Frontal cortex (tissue), 4 donors: ENCODE measurements at places on chromosomes 7 and 10.

DNA sequence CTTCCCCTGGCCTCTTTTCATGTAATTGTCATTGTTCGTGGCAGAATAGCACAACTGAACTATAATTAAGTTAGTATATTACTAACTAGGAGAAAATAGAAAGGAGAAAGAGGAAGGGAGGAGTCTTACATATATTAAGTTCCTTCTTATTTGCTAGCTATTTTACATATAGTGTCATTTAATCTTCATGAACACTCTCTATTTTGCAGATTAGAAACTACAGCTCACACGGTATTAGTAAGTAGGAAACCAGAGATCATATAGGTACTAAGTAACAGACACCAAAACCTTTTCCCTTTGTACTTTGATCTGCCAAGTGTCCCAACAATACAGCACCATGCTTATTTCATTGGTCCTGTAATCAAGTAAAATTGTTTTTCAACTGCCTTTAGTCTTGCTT is 202.4 kb upstream of the HPS1 start:
- no peak for DNase-seq

DNA sequence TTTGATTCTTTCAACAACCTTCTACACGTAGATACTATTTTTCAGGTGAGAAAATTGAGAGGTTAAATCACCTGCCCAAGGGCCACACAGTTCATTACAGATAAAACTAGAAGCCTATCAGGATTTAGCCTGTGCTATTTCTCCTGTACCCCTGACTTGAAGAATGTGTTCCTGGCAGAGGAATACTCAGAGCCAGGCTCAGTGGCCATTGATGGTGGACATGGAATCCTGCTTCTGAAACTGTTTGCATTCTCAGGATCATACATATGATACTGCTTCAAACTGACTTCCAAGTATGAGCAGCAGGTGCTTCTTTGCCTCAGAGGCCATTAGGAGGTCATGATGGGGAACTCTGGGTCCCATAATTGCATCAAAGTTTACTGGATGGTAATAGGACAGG is 348.6 kb downstream of the ADRA2A start:
- no peak for DNase-seq

GRCh38 chr7:82194016-82194643 is 249.4 kb downstream of the CACNA2D1 start:
- DNase-seq = no peak

DNA sequence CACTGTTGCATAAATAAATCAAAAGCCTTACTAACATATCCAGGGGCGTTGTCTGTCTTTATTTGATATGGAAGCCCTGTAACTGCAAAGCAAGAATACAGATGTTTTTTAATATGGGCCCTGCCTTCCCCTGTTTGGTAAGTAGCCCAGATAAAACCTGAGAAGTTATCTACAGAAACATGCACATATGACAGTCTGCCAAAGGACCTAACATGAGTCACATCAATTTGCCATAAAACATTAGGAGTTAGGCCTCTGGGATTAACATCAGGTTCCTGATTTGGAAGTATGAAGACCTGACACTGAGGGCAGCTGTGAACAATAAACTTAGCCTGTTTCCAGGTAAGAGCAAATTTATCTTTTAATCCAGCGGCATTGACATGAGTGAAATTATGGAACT is 1588.8 kb downstream of the REEP3 start:
- DNase-seq = no peak

- DNase-seq = no peak
Observed at GRCh38 chr7:68678196-68678595, 920.1 kb upstream of the AUTS2 start.

- DNase-seq = no peak
Observed at GRCh38 chr7:4186513-4186780, 495.6 kb upstream of the FOXK1 start.

GRCh38 chr10:803041-803741 is 113.7 kb upstream of the DIP2C start:
- no peak for DNase-seq

DNA sequence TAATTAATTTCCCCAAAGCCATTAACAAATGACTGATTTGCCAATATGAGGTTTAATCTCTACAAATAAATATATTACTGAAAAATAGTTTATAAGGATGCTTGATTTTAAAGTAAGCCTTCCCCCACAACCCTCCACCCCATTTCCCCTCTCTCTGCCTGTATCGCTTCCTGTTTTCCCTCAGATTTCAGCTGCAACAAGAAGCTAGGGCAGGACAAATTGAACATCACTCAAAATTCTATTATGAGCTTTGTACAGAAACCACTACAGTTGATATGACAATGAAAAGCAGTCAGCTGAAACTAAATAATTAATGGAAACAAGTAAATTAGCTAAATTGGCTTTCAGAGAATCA is 109.0 kb upstream of the SP4 start:
- DNase-seq = no peak

- DNase-seq = no peak
Observed at GRCh38 chr7:151853896-151854719, 22.8 kb downstream of the PRKAG2 start.

DNA sequence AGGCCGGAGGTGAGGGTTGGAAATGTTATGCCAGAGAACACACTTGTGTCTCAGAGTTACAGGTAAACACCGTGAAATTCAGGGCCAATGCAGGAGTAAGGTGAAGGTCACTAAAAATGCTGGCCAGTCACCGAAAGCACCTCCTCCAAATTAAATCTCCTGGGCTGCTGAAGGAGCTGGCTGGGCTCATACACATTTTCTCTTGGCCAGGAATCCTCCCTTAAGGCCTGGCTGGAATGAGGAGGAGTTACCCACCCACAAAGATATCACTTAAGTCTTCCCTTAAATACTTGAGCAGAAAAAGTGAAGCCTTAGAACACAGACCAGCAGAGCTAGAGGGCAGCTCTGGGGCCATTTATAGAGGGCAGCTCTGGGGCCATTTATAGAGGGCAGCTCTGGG is 46.3 kb downstream of the HTRA1 start:
- DNase-seq = no peak

GRCh38 chr10:8510471-8510870 is 456.0 kb downstream of the GATA3 start:
- DNase-seq = no peak

DNA sequence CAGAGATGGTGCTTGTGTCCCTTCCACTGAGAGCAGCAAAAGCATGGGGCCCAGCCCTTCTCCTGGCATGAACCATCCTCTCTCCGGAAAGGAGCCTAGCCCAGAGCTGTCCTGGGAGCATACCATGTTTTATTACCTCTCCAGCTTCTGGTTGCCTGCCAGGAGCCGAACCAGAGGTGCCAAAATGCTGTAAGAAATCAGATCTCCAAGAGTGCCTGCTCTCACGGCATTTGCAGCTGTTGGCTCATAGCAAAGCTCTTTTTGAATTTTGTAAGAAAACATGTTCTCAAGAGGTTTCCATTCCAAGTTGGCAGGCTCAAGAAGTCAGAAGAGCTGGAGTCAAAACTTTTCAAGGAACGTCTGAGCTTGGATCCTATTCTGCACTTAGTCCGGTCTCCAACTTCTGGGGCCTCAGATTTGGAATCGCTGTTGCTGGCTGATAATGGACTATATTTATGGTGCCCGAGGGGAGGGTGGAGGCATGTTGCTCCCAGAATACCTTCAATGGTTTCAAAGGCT is 211.7 kb upstream of the MKI67 start:
- no peak for DNase-seq

GRCh38 chr7:95157381-95157780 is 167.0 kb downstream of the PON1 start:
- DNase-seq = no peak

GRCh38 chr10:54880996-54881395 is 80.0 kb upstream of the PCDH15 start:
- DNase-seq = no peak

- DNase-seq = no peak
Observed at GRCh38 chr10:13340626-13341376, 7.3 kb downstream of the SEPHS1 start.

DNA sequence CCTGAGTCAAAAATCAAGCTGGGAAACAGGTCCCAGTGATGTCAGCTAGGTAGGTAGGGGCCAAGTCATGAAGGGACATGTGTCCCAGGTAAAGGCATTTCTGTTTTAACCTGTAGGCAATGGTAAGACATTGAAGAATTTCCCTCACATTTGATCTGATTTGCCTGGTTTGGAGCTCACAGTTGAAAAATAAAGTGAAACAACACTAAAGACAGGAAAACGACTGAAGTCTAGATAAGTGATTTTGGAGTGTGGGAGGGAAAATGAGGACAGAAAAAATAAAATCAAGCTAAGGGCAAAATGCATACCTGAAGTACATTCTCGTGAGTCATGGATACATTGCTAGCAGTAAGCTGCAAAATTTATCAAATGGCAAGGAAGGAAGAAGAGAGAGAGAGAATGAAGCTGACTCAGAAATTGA is 169.9 kb downstream of the SKIDA1 start:
- DNase-seq = no peak

DNA sequence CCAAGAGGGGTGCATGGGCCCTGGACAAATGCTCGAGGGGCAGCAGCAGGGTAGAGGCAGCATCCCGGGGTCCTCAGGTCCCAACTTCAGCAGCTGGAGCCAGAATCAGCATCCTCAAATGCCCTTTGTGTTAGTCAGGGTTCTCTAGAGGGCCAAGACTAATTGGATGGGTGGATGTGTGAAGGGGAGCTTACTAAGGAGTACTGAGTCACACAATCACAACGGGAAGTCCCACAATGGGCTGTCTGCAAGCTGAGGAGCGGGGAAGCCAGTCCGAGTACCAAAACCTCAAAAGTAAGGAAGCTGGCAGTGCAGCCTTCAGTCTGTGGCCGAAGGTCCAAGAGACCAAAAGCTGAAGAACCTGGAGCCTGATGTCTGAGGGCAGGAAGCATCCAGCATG is 162.9 kb upstream of the TCERG1L start:
- DNase-seq = no peak

DNA sequence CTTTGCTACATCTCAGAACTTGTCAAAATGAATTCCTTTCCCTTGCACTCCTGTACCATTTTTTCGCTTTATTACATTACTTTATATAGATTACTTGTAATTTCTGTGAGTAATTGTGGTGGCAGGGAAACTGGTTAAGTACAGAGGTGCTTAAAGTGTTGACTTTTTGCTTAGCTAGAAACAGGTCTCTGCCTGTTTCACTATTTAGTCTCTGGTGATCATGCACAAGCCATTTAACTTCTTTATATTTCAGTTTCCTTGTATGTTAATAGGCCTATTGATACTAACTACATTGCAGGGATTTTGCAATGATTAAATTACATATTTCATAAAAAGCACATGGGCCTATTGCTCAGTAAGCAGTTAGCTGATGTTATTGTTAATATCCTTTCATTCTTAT is 233.8 kb downstream of the PRKG1 start:
- no peak for DNase-seq

DNA sequence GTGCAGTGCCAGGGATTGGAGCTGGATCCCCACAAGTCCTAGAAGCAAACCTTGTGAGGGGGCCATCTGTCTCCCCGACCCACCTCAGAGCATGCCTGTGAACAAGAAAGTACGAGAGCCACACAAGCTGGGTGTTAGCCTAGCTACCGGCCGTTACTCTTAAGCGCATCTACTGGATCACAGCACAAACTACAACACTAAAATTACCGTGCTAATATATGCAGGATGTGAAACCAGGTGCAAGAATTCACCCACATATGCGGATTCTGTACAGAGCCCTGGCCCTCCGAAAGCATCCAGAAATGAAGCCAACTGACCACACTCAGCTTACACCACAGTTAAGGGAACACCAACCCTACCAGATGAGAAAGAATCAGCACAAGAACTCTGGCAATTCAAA is 16.0 kb upstream of the PRSS1 start:
- no peak for DNase-seq
